ENCODE measurements at places on chromosomes 16 and 17. TPM values are rescaled to one million over a fixed set of nuclear protein-coding genes. Genes with fewer than 3 reads are reported as not detected.

BRCA1 gene
- 23.4 TPM for total RNA-seq

ERN1 gene
- total RNA-seq: 4.3 TPM

VMO1 gene
- total RNA-seq: 1.4 TPM

HOXB9 gene
- total RNA-seq: 7.2 TPM

SDR42E2 gene
- not detected for total RNA-seq

RAB11FIP4 gene
- 1.4 TPM for total RNA-seq

KRT15 gene
- total RNA-seq: 2.9 TPM

SHCBP1 gene
- 29.2 TPM for total RNA-seq

C17orf50 gene
- total RNA-seq: 0.14 TPM

SDK2 gene
- 0.92 TPM for total RNA-seq

KRTAP9-4 gene
- not detected for total RNA-seq

TPSG1 gene
- total RNA-seq: not detected

PDILT gene
- not detected for total RNA-seq

SEZ6 gene
- total RNA-seq: not detected

ASIC2 gene
- 2.2 TPM for total RNA-seq

EVI2B gene
- not detected for total RNA-seq

CACNA1H gene
- 13.5 TPM for total RNA-seq

PROCA1 gene
- total RNA-seq: 1.3 TPM

PABPN1L gene
- total RNA-seq: not detected

FAM222B gene
- total RNA-seq: 38.7 TPM

B3GNT9 gene
- 9.5 TPM for total RNA-seq

BCO1 gene
- total RNA-seq: 1.1 TPM

CD300C gene
- 0.35 TPM for total RNA-seq

TMC5 gene
- 5.4 TPM for total RNA-seq

DHX8 gene
- 42.1 TPM for total RNA-seq

SOST gene
- total RNA-seq: not detected

NTN1 gene
- 0.42 TPM for total RNA-seq

NGFR gene
- total RNA-seq: 0.85 TPM

TM4SF5 gene
- 0.54 TPM for total RNA-seq

All from A549 treated with GW870086 at 1 μM for 4 hours (cell line).